ENCODE measurements at places on chromosomes 12 and 14.

DNA sequence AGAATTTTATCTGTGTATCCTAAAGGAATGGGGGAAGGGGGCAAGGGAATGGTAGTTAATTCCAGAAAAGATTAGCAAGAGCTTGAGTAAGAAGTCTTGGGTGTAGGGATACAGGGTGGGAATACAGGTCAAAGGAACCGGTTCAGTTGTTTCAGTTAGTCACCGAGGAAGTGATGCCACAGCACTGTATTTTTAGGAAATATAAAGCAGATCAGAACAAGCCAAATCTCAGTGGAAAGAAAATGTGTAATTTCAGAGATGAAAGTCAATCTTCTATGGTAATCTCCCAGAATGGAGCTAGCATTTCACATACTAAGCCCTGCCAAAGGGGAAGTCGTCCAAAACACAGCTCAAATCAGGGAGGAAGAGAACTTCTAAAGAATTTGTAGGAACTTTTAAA, 4.7 kb upstream of the TUBA1C start:
- DNase-seq, result no peak

- DNase-seq, result no peak
Measured at GRCh38 chr12:1234073-1234472, 243.1 kb downstream of the ERC1 start.

DNA sequence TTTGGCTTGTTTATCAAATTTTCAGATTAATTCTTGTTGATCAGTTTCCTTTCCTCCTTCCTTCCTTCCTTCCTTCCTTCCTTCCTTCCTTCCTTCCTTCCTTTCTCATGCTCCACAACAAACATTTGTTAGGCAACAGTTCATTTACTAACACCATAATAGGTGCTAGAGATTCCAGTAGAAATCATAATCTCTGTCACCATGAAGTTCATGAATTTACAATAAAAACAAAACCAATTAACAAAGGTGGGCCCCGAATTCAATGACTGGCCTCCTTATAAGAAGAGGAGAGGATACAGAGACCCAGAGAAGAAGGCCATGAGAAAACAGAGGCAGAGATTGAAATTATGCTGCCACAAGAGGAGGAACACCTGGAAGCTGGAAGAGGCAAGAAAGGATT, 266.9 kb upstream of the GARIN6 start:
- no peak for DNase-seq

- no peak for DNase-seq
Measured at GRCh38 chr12:127293507-127294310, 973.3 kb upstream of the TMEM132C start.

DNA sequence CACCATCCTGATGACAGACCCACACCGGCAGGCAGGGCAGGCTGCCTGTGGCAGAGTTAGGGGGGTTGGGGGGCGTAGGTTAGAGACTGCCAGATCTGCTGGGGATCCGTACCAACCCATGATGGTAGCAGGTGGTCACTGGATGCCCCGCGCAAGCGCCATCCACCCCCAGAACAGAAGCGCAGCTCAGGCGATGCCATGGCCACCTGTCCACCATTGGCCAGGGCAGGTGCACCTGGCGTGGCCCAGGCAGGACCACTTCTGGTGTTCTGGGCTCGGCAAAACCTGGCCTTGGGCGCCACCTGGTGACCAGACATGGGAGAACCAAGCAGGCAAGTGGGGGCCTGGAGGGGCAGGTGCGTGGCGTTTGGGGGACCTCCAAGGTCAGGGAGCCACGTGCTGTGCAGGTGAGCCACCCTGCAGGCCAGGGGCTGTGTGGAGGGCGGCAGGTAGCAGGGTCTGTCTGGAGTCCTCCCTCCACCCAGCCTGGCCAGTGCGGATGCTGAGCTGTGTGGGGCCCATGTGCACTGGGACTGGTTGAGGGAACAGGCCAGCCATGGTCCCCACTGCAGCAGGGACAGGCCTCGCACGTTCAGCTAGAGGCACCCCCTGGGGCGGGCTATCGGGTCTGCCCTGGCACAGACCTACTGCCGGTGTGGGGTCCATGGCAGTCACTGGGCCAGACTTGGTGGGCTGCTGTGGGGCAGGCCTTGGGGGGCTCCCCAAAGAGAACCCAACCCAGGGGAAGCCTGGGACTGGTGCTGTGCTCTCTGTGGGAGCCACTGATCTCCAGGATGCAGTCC, 15.6 kb downstream of the BAG5 start:
- DNase-seq, result no peak

- DNase-seq, result no peak
Measured at GRCh38 chr12:103350116-103350515, 145.7 kb downstream of the C12orf42 start.

DNA sequence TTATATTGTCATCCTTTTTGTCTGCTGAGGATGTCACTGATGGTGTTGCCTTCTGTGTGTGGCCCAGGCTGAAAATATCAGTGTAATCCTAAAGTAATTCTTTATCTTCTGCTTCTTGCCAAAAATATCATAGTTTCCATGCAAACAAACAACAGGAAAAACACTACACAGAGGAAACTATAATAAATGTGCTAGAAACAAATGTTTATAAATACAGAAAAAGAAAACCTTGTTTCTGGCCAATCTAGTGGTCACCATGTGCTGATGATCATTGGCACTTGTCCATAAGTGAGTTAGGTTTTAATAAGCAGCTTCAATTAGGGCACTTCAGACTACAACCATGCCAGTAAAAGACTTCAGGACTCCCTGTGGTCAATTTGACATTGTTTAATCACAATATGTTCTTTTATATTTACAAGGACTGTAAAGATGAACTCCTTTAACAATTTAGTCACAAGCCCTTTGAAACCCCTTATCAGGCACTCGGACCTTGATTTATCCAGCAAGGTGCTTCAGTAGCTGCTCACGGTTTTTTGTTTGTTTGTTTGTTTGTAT, 124.8 kb downstream of the TMTC3 start:
- no peak for DNase-seq

GRCh38 chr14:68841016-68841809, 48.3 kb upstream of the ZFP36L1 start:
- DNase-seq, result no peak

GRCh38 chr12:14279845-14280244, 85.6 kb upstream of the ATF7IP start:
- no peak for DNase-seq

- no peak for DNase-seq
Measured at GRCh38 chr12:132364348-132364902, 35.0 kb upstream of the GALNT9 start.

DNA sequence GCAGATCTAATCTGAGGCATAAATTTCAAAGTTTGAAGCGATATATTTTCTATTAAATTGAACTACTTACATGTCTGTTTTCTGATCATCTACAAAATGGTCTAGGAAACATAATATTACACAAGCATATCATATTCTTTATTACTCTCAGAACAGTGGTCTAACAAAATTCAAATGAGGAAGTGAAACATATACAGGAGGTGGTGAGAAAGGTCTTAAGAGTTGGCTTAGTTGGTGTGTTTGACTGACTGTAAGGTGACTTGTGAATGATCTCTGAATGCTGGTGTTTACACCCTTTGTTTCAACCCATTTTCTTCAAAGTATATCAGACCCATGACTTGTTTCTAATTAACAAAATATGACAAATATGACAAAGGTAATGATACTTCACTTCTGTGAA, 1156.8 kb downstream of the SLC16A7 start:
- DNase-seq, result no peak

Measured in GF-D8 (cell line).